ENCODE measurements at places on chromosomes 2 and 18. TPM values are rescaled to one million over a fixed set of nuclear protein-coding genes. Genes with fewer than 3 reads are reported as not detected.

Gene CHST9
- 0.02 TPM for total RNA-seq

Gene IAH1
- total RNA-seq = 84.1 TPM

Gene CCDC178
- total RNA-seq = not detected

Gene ITPRIPL1
- total RNA-seq = not detected

Gene SCYGR4
- total RNA-seq = not detected

All from A549 treated with CORT108297 at 1 μM for 4 hours (cell line).